Panc1 (cell line): ENCODE measurements at places on chromosomes 5 and 9. TPM values are rescaled to one million over a fixed set of nuclear protein-coding genes. Genes with fewer than 3 reads are reported as not detected.
A peak's percentile ranks its signal among the peaks of the same experiment; 100 is the strongest.

DNA sequence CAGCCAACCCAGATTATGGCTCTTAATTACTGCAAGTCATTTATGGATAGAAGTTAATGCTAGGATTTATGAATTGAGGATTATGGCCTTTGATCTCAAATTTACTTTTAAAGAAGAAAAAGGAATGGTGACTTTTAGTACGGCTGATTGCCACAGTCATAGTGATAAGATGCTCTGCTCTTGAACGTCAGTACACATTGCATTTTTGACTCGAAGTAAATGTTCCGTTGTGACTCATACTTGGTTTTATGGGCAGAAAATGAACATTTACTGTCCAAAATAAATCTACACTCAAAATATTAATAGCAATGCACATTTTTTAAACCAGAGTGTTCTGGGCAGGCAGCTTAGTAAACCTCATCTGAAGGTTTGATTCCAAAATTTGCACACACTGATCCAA, 830 bp downstream of the ADAMTSL1 start:
- no peaks in the 10 kb centered on the region for H3K36me3 ChIP-seq
- H3K27ac ChIP-seq, result no peak overlapping the region
- H3K4me3 ChIP-seq, result no peak overlapping the region
- H3K4me1 ChIP-seq, result no peaks in the 10 kb centered on the region
- no peak for DNase-seq

GRCh38 chr5:106874974-106875373, 795.8 kb downstream of the EFNA5 start:
- H3K36me3 ChIP-seq, result no peaks in the 10 kb centered on the region
- no peaks in the 10 kb centered on the region for H3K4me1 ChIP-seq
- no peak overlapping the region for H3K4me3 ChIP-seq
- DNase-seq, result no peak
- H3K27ac ChIP-seq, result no peak overlapping the region

PCDHGA6 gene
- 0.59 TPM for total RNA-seq

IFNA10 gene
- not detected for total RNA-seq

- no peak overlapping the region for H3K27ac ChIP-seq
- H3K27me3 ChIP-seq, result no peaks in the 10 kb centered on the region
- no peak overlapping the region for H3K4me3 ChIP-seq
Measured at GRCh38 chr5:154390746-154391359, 54.9 kb upstream of the SAP30L start.

WNT8A gene
- total RNA-seq, result not detected

DNA sequence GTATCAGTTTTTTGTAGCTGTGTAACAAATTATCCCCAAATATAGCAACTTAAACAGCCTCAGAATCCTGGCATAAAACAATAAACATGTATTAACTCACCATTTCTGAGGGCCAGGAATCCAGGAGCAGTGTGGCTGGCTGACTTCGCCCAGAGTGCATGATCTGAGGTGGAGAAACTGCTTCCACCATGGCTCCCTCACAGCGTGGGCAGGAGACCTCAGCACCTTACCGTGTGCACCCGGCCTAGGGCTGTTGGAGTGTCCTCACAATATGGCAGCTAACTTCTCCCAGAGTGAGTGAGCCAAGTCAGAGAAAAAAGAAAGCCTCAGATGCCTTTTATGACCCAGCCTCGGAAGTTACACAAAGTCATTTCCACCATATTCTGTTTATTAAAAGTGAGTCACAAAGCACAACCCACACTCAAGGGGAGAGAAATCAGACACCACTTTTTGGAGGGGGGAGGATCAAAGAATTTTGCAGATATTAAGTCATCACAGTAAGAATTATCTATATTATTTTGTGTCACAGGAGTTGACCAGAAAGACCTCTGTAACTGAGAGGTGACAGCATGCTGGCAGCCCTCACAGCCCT, 59.6 kb downstream of the TSTD2 start:
- no peaks in the 10 kb centered on the region for H3K4me1 ChIP-seq

DNA sequence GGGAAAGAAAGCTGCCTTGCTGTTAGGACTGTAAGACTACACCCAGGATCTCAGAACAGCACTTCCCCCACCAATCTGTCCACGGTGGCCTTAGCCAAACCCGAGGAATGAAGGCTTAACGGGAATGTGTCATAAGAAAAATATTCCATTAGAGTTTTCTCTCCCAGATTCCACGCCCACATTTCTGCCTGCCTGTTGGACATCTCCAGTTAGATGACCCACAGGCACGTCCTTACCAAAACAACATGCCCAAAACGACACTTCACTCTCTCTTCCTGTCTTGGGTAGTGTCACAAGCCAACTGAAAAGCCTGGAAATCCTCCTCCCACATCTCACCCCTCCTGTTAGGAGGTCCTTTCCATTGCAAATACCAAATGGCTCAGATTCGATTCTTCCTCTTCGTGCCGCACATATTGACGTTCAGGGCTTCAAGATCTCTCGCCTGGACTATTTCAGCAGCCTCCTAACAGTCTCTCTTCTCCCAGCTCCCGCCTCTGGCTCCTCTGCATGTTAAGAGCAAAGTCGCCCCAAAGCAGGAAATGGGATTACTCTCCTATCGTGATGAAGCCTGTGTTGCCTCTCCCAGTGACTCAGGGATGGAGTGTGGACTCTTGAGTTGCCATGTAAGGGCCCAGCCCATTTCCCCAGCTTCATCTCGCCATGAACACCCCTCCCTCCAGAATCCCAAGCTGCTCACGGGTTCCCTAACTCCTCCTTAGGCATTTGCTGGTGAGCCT, 159.3 kb downstream of the NR3C1 start:
- peak; percentile 94 for DNase-seq
- H3K36me3 ChIP-seq, result no peaks in the 10 kb centered on the region
- peaks cover 60% of the 10 kb centered on the region for H3K4me1 ChIP-seq
- peak overlapping the region; percentile 99 for H3K27ac ChIP-seq
- H3K4me3 ChIP-seq, result no peak overlapping the region

- H3K4me3 ChIP-seq, result no peak overlapping the region
- no peaks in the 10 kb centered on the region for H3K4me1 ChIP-seq
Measured at GRCh38 chr5:100950985-100951384, 47.9 kb upstream of the ST8SIA4 start.

PCDHA9 gene
- total RNA-seq, result 0.21 TPM

DNA sequence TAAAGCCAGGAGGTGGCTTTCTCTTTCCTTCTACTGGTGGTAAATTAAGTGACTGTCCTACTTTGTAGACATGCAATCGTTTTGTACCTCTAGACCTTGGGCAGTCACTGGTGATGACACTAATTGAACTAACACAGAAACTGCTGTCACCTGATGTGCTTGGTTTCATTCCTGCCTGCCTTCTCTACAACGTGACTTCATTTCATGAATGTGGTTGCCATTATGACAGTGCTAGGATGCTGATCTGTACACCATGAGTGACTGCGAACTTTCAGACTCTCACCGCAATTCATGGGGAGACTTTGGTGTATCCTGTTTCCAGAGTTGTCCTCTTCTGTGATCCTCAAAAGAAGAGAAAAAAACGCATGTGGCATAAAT, 47.5 kb downstream of the UBE2QL1 start:
- no peaks in the 10 kb centered on the region for H3K4me1 ChIP-seq
- H3K27me3 ChIP-seq, result peaks cover 8% of the 10 kb centered on the region
- DNase-seq, result no peak
- H3K36me3 ChIP-seq, result no peaks in the 10 kb centered on the region
- no peak overlapping the region for H3K4me3 ChIP-seq
- H3K27ac ChIP-seq, result no peak overlapping the region

DNA sequence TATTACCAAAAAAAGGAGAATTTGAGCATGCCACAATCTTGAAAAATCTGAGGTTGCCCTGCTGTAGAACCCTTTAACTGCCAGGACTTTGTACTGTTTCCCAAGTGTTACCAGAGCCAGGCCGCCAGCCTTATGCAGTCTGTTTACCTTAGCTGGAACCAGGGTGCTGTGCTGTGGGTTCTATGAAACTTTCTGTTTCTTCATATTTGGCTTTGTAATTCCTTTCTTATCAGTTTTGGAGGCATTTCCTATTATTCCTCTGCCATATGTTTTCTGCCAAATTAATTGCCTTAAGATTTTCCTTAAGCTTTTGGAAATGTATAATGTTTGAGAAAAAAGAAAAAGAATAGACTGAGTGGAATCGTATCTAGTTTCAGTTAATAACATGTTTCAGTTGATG, 2.1 kb downstream of the S1PR3 start:
- H3K27me3 ChIP-seq, result no peaks in the 10 kb centered on the region
- no peak overlapping the region for H3K4me3 ChIP-seq
- DNase-seq, result no peak
- no peaks in the 10 kb centered on the region for H3K36me3 ChIP-seq
- no peak overlapping the region for H3K27ac ChIP-seq
- H3K4me1 ChIP-seq, result peaks cover 2% of the 10 kb centered on the region

STKLD1 gene
- total RNA-seq, result 0.74 TPM

GRCh38 chr5:63831381-63831780, 130.9 kb downstream of the HTR1A start:
- no peaks in the 10 kb centered on the region for H3K27me3 ChIP-seq
- no peak overlapping the region for H3K4me3 ChIP-seq
- H3K4me1 ChIP-seq, result no peaks in the 10 kb centered on the region
- H3K27ac ChIP-seq, result no peak overlapping the region
- no peaks in the 10 kb centered on the region for H3K36me3 ChIP-seq

ASS1 gene
- total RNA-seq, result 26.2 TPM

MPDZ gene
- 16.6 TPM for total RNA-seq

- H3K4me3 ChIP-seq, result peak within 1 kb of the TSS; percentile 38
- H3K36me3 ChIP-seq, result no peaks in the 10 kb centered on the region
- DNase-seq, result no peak
- H3K4me1 ChIP-seq, result no peaks in the 10 kb centered on the region
- no peak within 1 kb of the TSS for H3K27ac ChIP-seq
Measured at GRCh38 chr5:22852807-22853660, at the start of gene CDH12. Gene CDH12 (minus strand): TSS chr5:22853344.

TMEM245 gene
- total RNA-seq, result 54.0 TPM

CNTNAP3 gene
- 8.8 TPM for total RNA-seq

C9 gene
- total RNA-seq, result 0.05 TPM

DNA sequence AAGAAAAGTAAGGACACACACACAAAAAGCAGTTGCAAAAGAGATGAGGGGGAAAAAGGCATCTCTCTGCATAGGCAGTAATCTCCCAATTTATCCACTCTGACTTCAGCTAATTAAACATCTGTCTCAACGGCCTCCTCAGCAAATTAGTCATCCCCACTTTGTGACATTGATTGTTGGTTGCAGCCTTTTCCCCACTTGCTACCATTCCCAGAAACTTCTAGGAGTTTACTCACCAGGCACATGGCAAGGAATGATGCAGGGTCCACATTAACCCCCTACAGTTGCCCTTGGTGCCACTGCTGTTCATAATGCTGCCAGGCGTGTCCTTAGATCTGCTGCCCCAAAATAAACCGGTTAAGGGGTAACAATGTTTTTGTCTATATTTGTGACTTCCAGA, 174.6 kb downstream of the MAPKAP1 start:
- H3K36me3 ChIP-seq, result no peaks in the 10 kb centered on the region
- peaks cover 4% of the 10 kb centered on the region for H3K4me1 ChIP-seq
- no peak overlapping the region for H3K27ac ChIP-seq
- H3K4me3 ChIP-seq, result no peak overlapping the region
- no peaks in the 10 kb centered on the region for H3K27me3 ChIP-seq

DNA sequence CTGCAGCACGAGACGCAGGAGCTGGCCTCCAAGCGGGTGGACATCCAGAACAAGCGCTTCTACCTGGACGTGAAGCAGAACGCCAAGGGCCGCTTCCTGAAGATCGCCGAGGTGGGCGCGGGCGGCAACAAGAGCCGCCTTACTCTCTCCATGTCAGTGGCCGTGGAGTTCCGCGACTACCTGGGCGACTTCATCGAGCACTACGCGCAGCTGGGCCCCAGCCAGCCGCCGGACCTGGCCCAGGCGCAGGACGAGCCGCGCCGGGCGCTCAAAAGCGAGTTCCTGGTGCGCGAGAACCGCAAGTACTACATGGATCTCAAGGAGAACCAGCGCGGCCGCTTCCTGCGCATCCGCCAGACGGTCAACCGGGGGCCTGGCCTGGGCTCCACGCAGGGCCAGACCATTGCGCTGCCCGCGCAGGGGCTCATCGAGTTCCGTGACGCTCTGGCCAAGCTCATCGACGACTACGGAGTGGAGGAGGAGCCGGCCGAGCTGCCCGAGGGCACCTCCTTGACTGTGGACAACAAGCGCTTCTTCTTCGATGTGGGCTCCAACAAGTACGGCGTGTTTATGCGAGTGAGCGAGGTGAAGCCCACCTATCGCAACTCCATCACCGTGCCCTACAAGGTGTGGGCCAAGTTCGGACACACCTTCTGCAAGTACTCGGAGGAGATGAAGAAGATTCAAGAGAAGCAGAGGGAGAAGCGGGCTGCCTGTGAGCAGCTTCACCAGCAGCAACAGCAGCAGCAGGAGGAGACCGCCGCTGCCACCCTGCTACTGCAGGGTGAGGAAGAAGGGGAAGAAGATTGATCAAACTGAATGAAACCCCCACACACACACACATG, 654 bp downstream of the PURA start:
- H3K4me1 ChIP-seq, result peaks cover 65% of the 10 kb centered on the region
- H3K36me3 ChIP-seq, result 0 out of 2 replicates have a peak, but pooled peaks cover 3% of the 10 kb centered on the region
- H3K27me3 ChIP-seq, result no peaks in the 10 kb centered on the region
- peak overlapping the region; percentile 93 for H3K4me3 ChIP-seq

DNA sequence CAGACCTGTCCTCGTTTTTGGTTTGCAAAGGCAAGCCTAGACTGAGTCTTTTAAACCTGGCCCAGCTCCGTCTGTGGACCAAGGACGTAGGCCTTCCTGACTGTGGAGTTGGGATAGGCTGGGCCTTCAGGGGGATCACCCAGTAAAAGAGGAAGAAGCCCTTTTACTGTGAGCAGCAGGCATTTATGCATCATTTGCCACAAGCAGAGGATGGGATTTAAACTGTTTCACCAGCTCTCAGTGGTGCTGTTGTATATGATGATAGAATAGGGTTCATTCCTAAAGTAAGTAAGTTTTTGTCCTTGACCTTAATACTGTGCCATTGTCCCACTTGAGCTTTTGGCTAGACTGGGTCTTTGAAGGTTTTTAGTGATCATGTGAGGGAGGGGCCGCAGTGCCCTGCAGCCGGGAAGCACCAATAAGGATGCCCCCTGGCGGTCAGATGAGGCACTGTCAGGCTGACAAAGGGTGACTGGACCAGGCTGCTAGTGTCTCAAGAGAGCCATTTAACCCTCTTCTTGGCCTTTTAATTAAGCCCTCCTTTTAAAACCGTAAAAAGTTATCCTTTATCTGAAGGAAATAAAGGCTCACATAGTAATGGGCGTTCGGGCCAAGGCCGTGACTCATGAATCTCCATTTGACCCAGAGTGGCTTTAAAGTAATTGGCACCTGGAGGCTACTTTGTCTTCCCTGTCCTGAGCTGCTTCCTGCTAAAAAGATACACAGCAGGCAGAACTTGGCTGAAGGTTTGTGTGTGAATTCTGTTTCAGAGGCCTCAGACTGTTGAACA, 74.0 kb downstream of the UBAP1 start:
- peak; percentile 46 for DNase-seq
- no peaks in the 10 kb centered on the region for H3K27me3 ChIP-seq
- peaks cover 8% of the 10 kb centered on the region for H3K36me3 ChIP-seq
- H3K4me1 ChIP-seq, result peaks cover 21% of the 10 kb centered on the region
- no peak overlapping the region for H3K4me3 ChIP-seq

- no peak overlapping the region for H3K27ac ChIP-seq
- no peaks in the 10 kb centered on the region; the same call in 1 of the 2 replicates for H3K36me3 ChIP-seq
- H3K27me3 ChIP-seq, result peaks cover 41% of the 10 kb centered on the region
- no peak for DNase-seq
Measured at GRCh38 chr5:111227226-111227782, 3.1 kb downstream of the CAMK4 start.

LOX gene
- total RNA-seq, result 0.62 TPM
